Activated T-cell treated with anti-CD3 and anti-CD28 coated beads, Interleukin-2, amount 50 U/mL, for 1 hour (primary cell): ENCODE measurements at places on chromosomes 1 and 21.

GRCh38 chr1:110356379-110356778, 17.2 kb downstream of the RBM15 start:
- DNase-seq, result no peak

DNA sequence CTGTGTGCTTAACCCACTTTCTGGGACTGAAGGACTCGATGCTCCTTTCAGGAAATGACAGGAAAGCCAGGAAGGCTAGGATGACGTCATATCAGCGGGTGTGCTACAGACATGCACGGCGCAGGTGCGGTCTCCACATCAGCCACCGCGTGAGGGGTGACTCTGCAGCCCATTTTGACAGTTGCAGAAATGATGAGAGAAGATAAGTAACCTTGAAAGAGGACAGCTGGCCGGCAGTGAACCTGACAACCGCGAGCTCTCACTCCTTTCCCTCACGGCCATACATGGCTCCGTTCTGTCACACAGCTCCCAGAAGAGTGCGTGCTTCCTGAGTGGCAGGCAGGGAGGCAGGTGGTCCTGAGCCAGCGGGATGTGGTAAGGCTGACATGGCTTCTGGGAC, 1.7 kb upstream of the KRTAP10-5 start:
- no peak for DNase-seq

- no peak for DNase-seq
These were observed 931.6 kb downstream of the NCAM2 start for GRCh38 chr21:21929789-21930188.

GRCh38 chr1:212759683-212760082, 31.9 kb downstream of the NSL1 start:
- no peak for DNase-seq

- no peak for DNase-seq
These were observed 19.6 kb upstream of the TACSTD2 start for GRCh38 chr1:58596631-58597052.

- no peak for DNase-seq
These were observed 46.3 kb downstream of the CASQ2 start for GRCh38 chr1:115722221-115722620.

- no peak for DNase-seq
These were observed 8.0 kb downstream of the PHLDA3 start for GRCh38 chr1:201460814-201461644.
